ENCODE measurements at places on chromosomes 6 and 20.

GRCh38 chr6:44133003-44133931 is 5.9 kb downstream of the TMEM63B start:
- DNase-seq: no peak

- DNase-seq: no peak
These were observed 5.7 kb upstream of the PYGB start for GRCh38 chr20:25242231-25242630.

GRCh38 chr6:167907837-167908681 is 81.3 kb downstream of the AFDN start:
- DNase-seq: no peak

DNA sequence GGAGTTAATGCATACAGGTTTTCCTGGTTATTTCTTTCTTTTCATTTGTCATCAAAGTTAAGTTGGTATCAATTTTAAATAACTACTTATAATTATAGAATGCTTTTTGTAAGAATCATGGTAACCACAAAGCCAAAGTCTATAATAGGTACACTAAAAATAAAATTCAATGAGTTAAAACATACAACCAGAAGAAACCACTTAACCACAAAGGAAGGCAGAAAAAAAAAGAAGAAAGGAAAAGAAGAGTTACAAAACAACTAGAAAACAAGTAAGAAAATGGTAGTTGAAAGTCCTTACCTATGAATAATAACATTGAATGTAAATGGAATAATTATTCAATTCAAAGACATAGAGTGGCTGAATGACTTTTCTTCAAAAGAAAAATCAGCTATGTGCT is 45.6 kb downstream of the THBS2 start:
- DNase-seq: no peak

DNA sequence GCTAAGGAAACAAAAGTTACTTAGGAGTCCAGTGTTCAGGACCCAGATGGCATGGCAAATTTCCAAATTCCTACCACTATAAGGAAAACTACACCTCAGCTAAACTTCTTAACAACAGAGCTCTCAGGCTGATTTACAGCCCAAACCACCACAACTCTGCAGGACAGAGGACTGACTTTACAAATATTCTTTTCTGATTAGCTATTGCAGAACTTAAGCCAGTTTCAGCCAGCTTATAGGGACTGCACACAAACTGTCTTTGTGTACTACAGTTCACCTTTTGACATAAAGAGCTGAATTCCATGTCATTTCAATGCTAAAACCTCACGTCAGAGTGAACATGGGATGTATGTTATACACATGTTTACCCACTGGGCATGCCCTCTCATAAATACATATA is 305.4 kb downstream of the KHDRBS2 start:
- DNase-seq: no peak

- DNase-seq: no peak
These were observed 481.1 kb downstream of the BMP2 start for GRCh38 chr20:7248281-7249201.

DNA sequence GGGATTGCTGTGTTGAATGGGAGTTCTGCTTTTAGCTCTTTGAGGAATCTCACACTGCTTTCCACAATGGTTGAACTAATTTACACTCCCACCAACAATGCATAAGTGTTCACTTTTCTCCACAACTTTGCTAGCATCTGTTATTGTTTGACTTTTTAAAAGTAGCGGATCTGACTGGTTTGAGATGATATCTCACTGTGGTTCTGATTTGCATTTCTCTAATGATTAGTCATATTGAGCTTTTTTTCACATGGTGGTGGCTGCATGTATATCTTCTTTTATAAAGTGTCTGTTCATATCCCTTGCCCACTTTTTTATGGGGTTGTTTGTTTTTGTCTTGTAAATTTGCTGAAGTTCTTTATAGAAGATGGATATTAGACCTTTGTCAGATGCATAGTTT is 588.3 kb upstream of the ADGRB3 start:
- no peak for DNase-seq

- DNase-seq: no peak
These were observed 23.6 kb downstream of the STXBP5 start for GRCh38 chr6:147227770-147228320.

DNA sequence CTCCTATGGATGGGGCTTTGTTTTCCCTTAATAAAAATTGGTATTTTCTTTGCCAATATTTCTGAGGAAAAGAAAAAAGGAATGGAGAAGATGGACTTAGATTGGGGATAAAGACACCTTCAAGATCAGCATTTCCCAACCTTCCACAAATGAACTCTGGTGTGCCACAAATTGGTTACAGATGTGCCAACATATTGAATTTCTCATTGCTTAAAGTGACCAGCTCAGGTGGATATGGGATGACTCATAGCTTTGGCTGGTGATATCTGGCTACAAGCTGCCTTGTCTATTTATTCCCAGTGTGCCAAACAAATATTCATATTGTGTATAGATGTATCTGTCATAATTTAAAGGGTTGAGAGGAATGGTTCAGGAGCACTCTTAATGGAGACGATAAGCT is 32.5 kb downstream of the THEMIS start:
- no peak for DNase-seq

All from CD4-positive, CD25-positive, alpha-beta regulatory T cell (primary cell).